CD4-positive, alpha-beta T cell treated with Interleukin-12 subunit alpha and Interleukin-12 subunit beta, for 1 hour (primary cell): ENCODE measurements at places on chromosomes 7 and 10.

- no peak for DNase-seq
Observed at GRCh38 chr10:86900955-86901354, 56.5 kb downstream of the MMRN2 start.

DNA sequence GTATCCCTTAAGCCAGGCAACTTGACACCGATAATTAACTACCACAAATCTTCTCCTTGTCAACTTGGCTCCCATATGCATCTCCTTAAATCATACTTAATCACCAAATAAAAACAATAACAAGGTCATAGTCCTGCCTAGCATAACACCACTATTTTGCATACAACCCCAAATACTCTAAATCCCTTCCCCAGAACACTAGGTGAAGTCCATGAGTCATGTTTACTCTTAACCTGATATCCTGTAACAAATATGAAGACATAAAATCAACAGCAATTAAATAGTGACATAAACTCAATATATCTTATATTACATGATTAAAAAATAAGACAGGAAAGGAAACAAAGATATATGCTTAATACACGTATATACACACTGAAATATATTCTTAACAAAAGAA, 362.0 kb downstream of the ETV1 start:
- DNase-seq, result no peak

DNA sequence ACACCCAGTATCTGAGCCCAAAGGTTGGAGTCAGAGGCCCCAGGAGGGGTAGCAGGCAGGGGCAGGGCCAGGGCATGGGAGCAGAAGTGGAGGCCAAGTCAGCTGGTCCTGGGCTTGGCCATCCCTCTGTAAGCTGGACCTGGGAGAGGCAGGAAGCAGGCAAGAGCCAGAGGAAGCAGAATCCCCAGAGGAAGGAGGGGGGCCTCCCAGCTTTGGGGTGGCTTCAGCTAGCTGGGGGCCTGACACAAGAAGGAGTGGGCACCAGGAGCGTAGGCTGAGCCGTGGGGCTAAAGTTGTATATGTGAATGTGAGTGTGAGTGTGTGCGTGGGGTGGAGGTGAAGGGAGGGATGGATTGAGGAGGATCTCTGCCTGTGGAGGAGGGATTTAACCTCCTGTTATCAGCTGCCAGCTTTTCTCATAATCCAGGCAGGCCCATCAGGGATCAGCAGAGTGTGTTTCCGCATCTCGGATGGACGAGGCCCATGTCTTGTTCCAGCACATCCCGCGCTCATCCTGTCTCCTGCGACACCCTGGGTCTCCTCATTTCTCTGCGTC, 54.0 kb downstream of the NEURL1 start:
- DNase-seq, result no peak

DNA sequence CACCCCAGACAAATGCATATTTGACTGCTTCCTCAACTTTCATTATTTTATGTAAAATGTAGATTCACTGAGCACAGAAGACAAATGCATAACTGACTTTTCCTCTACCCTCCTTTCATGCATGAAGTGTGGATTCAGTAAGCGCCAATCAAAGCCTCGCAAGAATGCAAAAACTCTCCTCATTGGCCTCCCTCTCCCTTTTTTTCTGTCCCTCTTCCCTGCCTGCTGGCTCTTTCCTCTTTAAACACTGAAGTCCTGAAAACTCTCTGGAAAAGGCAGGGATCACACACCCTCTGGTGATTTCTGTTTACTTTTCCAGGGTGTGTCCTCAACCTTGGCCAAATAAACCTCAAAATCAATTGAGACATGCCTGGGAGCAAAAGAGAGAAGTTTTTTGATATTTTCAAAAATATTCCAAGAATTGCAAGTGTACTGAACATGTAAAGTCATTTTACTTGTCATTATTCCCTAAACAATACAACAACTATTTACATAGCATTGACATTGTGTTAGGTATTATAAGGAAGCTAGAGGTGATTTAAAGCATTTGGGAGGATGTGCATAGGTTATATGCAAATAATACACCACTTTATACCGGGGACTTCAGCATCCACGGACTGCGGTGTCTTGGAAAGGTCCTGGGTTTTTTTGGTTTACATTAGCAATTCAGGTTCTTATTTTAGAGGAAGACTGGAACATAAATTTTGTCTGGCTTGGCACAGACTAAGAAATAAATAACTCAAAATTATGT, 71.4 kb downstream of the SEC61G start:
- DNase-seq, result no peak

GRCh38 chr10:29392376-29393021, 103.6 kb downstream of the LYZL1 start:
- DNase-seq, result peak; percentile 32

- no peak for DNase-seq
Observed at GRCh38 chr10:130999376-131000202, 311.9 kb downstream of the TCERG1L start.

GRCh38 chr10:65931291-65932070, 994.4 kb upstream of the LRRTM3 start:
- DNase-seq, result no peak

- DNase-seq, result no peak
Observed at GRCh38 chr10:110407301-110408170, 90.2 kb upstream of the DUSP5 start.

DNA sequence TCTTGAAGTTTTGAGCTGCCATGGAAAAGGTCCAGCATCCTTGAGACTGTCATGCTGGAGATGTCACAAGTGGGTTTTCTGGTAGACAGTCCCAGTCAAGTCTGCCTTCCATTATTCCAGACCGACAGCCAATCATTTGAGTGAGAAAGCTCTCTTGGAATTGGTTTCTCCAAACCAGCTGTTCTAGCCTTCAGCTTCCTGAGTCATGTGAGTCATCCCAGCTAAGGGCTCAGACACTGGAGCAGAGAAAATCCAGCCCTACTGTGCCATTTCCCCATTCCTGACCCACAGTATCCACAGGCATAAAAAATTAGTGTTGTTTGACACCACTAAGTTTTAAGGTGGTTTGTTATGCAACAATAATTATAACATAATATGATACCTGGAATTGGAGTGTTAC, 219.0 kb downstream of the ADRA2A start:
- DNase-seq, result no peak

GRCh38 chr10:34817586-34817985, 2.5 kb upstream of the PARD3 start:
- DNase-seq, result no peak

- DNase-seq, result no peak
Observed at GRCh38 chr7:40945788-40946187, 757.1 kb downstream of the INHBA start.

DNA sequence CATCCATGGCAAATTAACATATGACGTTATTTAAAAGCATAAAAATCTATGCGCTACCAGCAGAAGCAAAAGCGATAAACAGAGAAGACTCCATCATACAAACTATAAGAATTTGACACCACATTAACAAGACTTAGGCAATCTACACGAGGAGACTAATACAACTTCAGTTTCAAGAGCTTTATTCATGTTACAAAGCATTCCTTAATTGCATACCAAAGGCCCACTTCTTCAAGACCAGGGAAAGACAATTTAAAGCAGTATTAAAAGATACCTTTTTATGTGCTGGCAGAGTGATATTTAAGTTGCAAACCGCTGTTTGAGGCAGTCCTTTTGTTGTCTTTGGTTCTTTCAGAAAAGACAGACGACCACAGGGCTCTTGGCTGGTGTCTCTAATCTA, 176.0 kb upstream of the CCDC6 start:
- DNase-seq, result no peak

DNA sequence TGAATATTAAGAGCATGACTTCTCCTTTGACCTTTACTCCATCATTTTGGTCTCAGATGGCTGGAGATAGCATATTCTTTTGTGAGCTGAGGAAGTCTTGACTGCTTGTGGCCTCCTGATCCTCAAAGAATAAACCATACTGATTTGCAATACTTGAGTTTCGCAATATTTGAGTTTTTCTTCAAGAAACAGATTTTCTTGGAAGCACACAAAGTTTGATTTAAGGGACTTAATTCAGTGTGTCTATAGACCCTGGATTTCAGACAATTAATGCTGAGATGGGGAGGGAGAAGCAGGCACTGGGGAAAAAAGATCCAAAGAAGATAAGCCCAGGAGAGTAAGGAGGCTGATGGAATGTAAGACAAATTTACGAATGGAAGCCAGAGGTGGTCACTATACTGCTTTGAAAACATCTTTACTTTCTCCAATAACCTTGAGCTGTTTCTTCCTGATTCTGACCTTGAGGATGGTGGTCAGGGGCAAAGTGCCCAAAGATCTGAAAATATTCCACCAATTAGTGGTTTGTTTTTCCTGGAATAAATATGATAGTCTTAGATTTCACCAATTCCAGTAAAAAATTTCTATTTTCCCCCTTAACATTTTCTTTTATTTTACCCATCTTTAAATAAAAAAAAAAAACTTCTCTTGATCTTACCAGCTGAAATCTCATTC, 7.5 kb downstream of the EPDR1 start:
- DNase-seq, result no peak

- DNase-seq, result no peak
Observed at GRCh38 chr7:112945046-112945445, 141.6 kb downstream of the GPR85 start.

- DNase-seq, result no peak
Observed at GRCh38 chr10:115278294-115278693, 185.1 kb downstream of the ATRNL1 start.

GRCh38 chr10:78300526-78300925, 266.9 kb downstream of the RPS24 start:
- no peak for DNase-seq

- DNase-seq, result peak; percentile 51
Observed at GRCh38 chr10:16835228-16835627, 18.0 kb upstream of the RSU1 start.

DNA sequence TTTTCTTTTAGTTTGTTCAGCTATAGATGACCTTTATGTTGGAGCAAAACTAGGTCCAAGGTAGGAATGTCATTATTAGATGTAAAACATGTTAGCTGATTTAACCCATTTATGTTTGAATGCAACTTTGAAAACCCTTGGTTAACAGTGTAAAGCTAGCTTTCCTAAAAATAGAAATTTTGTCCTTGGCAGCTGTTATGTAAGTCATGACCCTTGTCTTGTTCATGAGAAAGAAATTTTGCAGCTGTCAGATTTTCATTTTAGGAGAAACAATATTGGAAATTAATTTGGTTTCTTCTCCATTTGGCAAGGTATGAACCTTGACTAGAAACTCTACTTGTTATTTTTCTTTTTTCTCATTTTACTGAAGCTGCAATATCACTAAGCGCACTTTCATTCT, 23.9 kb upstream of the CCAR1 start:
- DNase-seq, result no peak

- no peak for DNase-seq
Observed at GRCh38 chr7:28479507-28479947, 67.2 kb downstream of the CREB5 start.

- DNase-seq, result no peak
Observed at GRCh38 chr7:128120976-128121490, 89.8 kb upstream of the LRRC4 start.

GRCh38 chr10:35641676-35642034, 441 bp downstream of the FZD8 start:
- DNase-seq, result no peak

DNA sequence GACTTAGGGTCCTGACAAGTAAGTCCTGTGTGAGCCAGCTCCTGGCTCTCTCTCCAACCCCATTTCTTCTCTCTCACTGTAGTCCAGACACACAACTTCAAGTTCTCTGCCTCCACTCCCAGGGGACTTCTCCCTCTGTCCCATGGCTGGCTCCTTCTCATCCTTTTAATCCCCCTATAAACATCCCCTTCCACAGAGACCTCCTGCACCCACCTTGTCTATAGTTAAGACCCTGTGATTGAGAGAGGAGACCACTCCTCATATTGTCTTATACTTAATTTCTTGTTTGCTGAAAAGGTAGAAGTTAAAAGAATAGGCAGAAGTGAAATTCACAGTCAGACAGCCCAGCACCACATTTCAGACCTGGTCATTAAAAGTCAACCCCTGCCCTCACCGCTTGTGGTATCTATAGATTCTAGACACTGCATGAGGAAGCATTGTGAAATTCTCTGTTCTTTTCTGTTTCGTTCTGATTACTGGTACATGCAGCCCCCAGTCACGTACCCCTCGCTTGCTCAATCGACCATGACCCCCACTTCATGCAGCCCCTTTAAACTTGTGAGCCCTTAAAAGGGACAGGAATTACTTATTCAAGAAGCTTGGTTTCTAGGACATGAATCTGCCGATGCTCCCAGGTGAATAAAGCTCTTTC, 125.6 kb upstream of the FRMD4A start:
- DNase-seq, result no peak

- DNase-seq, result no peak
Observed at GRCh38 chr10:24603333-24603732, 120.4 kb downstream of the ARHGAP21 start.

DNA sequence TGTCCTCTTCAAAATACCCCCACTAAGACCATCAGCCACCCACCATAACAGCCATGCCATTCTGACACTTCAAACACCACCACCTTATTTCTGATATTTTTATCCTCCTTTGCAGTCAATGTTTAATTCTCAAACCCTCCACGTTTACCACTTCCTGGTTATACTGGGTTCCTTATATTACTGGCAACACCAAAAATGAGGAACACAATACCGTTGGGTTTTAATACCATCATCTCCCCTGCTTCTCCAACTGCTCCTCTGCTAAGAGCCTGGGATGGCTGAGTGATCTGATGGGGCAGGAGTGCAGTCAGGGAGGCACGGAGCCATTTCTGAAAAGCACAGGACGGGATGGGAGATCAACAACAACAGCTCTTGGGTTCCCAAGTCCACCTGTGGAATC, 140.5 kb downstream of the CHCHD3 start:
- no peak for DNase-seq

- DNase-seq, result peak; percentile 47
Observed at GRCh38 chr10:112471878-112472487, 25.0 kb downstream of the VTI1A start.

DNA sequence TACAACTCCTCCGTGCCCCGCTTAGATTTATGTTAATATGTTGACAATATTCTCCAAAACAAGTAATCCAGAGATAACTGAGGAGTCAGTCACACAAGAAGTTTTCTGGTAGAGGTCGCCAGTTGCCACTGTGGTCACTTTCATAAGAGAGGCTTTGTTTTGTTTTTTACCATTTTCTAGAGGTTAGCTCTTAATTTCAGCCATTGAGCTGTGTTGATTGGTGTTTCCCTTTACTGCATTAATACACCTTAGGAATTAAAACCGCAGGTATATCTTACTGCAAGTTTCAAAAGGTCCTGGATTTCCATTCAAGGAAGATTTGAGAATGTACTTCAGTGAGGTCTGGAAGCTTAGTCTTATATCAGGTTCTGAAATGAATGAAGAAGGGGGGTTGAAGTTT, 3.5 kb downstream of the BMI1 start:
- DNase-seq, result no peak

DNA sequence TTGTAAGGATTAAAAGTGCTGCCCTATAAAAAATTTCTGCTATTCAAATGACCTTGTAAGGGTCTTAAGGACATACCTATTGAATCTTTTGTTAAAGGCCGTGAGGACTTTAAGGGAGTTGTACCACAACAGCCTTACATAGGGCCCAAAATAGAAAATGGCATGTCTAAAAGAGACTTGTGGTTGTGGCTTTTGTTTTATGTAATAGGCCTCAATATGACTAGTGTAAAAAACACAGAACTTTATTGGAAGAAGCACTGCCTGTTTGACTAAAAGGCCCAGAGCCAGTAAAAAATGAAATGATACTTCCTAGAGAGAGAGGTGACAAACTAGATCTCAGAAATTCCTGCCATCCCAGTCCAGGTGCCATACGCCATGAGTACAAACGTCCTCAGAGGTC, 286.6 kb downstream of the SEMA3D start:
- no peak for DNase-seq
